ENCODE measurements at places on chromosomes 16 and 17.

GRCh38 chr16:29961479-29962343 is at the start of gene TMEM219:
TSS of gene TMEM219 (plus strand) at chr16:29962079. CDS start at chr16:29963144, 1,065 bp downstream.
- peak; percentile 97 for DNase-seq

DNA sequence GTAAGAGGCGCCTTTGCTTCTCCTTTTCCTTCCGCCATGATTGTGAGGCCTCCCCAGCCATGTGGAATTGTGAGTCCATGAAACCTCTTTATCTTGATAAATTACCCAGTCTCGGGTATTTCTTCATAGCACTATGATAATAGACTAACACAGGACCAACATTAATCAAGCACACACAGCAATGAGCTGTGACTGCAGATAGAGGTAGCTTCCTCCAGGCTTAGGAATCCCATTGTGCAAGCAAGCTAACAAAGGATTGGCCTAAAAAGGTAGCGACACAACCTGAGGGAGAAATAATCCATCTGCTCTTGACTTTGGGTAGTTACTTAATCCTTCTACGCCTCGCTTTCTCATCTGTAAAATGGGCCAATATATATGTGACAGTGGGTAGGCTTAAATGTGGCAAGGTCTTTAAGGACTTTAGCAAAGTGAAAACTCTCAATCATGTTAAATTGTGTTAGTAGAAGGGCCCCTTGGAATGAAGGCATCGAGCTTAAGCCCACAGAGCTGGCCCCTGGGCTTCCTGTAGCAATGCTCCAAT is 393.6 kb downstream of the SOX9 start:
- no peak for DNase-seq

DNA sequence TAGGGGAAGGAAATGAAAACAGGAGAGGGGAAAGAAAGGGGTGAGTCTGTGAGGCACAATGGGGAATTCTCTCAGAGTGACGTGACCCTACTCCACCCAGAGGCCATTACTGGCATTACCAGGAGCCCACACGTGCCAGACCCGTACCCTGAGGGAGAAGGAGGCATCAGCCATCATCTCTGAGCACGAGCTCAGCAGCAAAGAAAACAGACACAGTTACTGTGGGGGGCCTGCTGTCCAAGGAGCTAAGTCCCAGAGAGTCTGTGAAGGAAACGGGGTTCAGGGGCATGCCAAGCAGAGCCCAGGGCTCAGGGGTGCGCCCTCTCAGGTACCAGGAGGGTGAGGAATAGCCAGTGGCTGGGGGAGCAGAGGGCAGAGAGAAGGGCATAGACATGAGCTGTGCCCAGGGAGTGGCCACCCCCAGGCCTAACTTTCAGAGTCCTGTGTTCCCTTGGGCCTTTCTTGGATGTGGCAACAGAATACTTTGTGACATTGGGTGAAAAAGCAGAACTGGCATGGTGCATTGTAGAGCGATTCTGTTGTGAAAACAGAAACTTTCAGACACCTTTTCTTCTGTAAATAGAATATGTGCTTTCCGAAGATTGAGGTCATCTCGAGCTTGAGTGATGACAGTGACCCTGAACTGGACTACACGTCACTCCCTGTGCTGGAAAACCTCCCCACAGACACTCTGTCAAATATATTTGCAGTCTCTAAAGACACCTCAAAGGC is 11.3 kb downstream of the TAF1C start:
- peak; percentile 81 for DNase-seq

DNA sequence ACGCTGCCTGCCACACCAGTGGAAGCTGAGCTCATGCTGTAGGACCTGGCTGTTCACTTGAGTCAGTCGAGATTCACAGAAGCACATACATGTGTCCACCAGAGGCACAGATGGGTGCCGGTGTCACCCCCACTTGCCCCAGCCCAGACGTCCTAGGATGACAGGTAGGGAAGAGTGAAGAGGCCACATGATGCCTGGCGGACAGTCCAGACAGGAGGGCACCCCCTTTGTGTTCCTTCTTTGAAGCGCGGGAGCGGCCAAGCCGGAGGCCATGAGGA is 8.8 kb downstream of the UBE2I start:
- no peak for DNase-seq

DNA sequence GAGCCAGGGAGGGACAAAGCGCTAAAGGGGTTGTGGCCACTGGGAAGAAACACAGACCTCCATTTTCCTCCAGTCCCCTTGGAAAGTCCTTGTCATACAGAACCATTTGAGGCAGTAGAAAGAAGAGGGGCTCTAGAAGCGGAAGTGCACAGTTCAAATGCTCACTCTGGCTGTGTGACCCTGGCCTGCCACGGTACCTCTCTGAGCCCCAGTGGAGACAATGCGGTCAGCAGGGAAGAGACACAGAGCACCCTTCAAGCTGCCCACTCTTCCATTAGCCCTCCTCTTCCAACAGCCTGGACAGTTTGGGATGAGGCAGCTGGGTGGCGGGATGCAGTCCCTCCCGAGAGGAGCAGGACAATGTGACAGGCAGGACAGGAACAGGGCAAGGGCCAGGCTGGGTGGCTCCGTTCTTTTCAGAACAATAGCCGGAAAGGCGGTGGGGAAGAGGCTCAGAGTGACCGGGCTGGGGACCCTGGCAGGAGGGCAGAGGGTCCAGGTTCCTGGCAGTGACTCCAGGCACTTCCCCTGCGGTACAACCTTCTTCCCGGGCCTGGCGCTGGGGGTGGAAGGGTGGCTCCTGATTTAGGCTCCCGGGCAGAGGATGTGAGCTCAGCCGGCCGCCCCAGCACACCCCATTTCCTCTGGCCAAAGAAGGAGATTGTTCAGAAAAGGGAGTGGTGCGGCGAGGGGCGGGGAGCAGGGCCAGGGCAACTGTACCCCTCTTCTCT is 5.6 kb downstream of the CASKIN2 start:
- peak; percentile 88 for DNase-seq

DNA sequence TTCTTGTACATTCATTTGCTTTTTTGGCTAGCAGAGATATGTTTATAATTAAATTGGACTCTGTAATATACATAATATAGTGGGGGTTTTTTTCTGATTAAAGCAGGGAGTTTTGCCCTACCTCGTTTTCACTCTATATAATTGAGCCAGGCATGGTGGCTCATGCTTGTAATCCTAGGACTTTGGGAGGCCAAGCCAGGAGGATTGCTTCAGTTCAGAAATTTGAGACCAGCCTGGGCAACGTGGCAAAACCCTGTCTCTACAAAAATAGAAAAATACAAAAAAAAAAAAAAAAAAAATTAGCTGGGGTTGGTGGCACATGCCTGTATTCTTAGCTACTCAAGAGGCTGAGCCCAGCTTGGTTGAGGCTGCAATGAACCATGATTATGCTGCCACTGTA is 42.2 kb downstream of the PAFAH1B1 start:
- no peak for DNase-seq

DNA sequence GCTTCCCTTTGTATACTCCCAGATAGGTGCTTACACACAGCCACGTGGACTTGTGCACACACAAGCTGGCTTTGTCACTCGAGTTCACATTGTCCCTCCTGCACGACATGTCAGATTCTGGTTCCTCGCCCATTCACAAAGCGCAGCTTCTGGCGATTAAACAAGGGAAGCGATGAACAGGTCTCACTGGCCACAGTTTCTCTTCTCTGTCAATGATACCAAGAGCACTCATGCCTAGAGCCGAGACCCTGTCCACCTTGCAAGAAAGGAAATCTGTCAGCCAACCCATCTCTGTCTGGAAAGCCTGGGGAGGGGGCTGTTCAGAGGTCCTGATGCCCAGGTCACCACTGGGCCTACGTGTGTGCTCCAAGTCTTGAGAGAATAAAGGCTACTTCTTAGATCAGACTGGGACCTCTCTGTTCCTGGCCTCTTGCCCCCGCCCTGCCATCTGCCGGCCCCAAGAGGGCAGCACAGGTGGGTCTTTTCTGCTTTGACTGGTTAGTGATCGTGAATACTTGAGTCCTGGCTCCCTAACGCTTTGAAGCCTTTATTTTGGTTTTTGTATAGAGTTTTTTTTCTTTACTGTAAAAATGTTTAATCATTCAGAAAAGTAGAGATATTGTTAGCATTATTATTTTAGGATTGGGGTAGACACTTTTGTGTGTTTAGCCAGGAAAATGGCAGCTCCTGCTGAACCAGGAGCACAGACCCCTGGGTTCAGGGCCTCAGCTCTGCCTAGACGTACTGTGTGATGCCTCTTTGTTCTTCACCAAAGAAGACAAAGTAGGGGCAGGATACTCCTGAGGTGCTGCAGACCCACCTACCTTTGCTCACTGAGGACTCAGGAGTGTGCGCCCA is 104.7 kb downstream of the MRM1 start:
- peak; percentile 80 for DNase-seq

DNA sequence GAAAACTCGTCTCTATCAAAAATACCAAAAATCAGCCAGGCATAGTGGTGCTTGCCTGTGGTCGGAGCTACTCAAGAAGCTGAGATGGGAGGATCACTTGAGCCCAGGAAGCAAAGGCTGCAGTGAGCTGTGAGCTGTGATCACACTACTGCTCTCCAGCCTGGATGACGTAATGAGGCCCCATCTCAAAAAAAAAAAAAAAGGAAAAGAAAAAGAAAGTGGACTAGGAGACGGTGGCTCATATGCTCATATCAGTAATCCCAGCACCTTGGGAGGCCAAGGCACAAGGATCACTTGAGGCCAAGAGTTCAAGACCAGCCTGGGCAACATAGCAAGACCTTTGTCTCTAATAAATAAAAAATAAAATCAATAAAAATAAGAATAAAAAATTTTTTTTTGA is 8.8 kb upstream of the SUMO2 start:
- DNase-seq, result no peak

DNA sequence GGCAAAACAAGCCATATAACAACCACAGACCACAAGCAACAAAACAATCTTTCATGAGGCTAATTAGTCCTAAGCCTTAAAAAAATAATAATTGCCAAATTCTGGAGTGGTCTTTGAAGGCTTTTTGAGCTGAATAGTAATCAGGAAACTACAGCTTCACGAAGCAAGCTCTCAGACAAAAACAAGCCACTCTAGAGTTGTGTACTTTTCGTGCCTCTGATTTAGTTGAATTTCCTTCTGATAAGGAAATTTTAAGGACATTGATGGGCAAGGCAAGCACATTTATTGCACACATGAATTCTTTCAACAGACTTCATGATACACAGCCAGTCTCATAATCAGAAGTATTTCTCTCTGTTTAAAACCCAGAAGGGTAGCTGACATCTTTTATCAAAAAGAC is 130.8 kb upstream of the IRX3 start:
- DNase-seq, result no peak

- DNase-seq, result no peak
Observed at GRCh38 chr16:57289391-57290257, 5.2 kb upstream of the PLLP start.

GRCh38 chr16:80691111-80691741 is 113.2 kb downstream of the CDYL2 start:
- no peak for DNase-seq

GRCh38 chr17:1137465-1137894 is 42.3 kb downstream of the ABR start:
- DNase-seq, result no peak

DNA sequence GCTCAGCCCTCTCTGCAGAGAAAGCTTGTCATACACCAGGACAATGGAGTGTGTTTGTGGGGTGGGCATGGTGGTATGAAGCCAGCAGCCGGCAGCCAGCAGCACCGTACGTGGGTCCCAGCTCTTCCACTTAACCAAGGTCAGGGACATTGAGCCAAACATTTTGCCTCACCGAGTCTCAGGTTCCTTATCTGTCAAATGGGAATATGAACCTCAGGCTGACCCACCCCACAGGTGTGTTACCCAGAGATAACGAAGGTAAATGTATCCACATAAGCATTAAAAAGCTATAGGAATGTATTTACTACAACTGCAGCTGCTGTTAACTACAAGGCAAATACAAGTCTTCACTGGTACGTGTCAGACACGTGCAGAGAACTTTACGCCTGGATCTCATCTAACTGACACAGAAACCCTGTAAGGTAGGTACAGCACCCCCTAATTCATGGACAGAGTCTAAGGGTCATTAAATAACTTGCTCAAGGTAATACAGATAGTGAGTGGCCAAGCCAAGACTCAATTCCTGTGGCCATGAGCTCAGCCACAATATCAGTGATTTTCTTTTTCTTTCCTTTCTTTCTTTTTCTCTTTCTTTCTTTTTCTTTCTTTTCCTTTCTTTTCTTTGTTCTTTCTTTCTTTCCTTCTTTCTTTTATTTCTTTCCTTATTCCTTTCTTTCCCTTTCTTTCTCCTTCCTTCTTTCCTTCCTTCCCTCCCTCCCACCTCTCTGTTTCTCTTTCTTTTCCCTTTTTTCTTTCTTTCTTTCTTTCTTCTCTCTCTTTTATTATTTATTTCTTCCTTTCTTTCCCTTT is 990 bp downstream of the SLC5A11 start:
- DNase-seq, result no peak

DNA sequence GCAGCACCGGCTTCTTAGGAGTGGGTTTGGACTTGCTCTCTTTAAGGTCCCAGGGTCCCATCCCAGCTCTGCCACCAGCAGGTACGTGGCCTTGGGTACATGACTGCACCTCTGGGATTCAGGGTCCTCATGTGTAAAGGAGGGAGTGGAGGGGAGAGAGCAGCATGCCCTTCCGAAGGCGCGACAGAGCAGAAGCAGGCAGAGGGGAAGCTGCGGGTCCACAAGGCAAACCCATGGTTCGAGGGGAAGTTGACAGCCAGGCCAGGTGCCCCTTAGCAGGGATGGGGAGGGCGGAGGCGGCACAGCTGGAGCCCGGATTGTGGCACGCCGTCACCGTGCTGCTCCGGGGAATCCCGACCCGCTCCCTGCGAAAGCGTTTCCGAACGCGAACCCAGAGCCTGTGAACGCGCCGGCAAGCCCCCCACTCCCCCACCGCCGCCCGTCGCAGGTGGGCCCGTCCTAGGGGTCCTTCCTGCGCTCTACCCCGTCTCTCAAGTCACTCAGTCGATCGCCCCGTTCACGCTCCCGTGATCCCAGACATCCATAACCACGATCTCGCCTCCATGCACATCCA is 4.1 kb upstream of the TBX2 start:
- no peak for DNase-seq

DNA sequence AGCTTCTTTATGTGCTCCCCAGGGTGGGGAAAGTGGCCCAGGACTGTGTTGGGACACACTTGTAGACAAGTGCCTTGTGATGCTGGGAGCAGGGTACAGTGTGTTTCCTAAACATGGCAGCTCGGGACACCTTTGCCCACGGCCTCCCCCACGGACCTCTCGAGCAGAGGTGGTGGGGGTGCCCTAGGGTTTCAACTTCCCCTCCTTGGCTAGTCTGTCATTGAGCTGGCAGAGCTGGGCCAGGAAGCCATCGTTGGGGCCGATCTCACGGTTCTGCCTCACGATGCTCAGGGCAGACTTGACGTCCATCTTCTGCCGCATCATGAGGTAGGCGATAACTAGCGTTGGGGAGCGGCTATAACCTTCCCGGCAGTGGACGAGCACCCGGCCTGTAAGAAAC is 9.4 kb downstream of the DUSP3 start:
- peak; percentile 55 for DNase-seq

Data from spleen (tissue), 13 donors.